Osteocyte (in vitro differentiated cells): ENCODE measurements at places on chromosomes 4 and X. TPM values are rescaled to one million over a fixed set of nuclear protein-coding genes. Genes with fewer than 3 reads are reported as not detected.

DNA sequence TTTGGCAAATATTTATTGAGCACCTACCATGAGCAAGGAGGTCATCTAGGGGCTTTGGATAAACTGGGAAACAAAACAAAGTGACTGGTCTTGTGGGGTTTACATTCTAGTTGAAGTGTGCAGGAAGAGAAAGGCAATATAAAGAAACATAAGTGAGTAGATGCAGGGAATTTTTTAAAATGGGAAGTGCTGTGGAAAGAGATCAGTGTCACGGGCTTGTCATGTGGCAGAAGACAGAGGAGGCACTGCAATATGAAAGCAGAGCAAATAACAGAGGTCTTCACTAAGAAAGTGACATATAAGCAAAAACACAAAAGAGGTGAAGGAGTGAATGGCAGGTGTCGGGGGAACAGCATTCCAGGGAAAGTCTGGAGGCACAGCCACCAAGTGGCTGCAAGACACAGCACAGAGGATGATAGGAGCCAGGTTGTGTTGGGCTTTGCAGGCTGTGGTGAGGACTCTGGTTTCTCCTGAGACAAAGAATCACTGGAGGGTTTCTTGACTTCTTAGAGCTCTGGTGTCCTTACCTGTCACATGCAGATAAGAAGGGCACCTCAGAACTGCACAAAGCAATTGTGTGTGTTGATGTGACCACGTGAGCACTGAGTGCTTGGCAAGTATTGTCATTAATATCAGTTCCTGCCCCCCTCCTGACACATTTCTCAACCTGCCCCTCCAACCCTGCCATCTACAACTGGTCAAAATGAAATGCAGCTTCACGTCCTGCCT lies 143.5 kb downstream of the TSPAN5 start:
- H3K27me3 ChIP-seq: no peaks in the 10 kb centered on the region
- no peaks in the 10 kb centered on the region for H3K36me3 ChIP-seq
- DNase-seq: no peak
- H3K4me1 ChIP-seq: peaks cover 85% of the 10 kb centered on the region

GRCh38 chrX:122869171-122869570 lies 314.9 kb upstream of the GRIA3 start:
- no peak overlapping the region for H3K27ac ChIP-seq
- no peak overlapping the region for H3K4me3 ChIP-seq
- peaks cover 4% of the 10 kb centered on the region for H3K4me1 ChIP-seq
- DNase-seq: no peak

DNA sequence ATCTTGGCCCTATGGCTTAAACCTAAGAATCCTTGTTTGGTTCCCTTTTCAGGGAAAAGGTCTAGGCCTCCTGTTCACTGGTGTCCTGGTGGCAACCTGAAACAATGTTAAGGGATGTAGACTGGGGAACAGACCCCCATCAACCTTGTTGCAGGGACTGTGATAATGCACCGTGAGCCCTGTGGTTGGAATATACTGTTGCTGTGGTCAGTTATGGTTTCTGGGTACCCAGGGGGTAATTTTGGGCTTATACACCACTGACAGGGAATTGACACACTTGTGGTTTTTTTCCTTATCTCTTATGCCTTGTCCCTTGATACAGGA lies 64.0 kb upstream of the WDR1 start:
- DNase-seq: no peak
- H3K27me3 ChIP-seq: peaks cover 2% of the 10 kb centered on the region
- H3K4me3 ChIP-seq: no peak overlapping the region
- H3K4me1 ChIP-seq: no peaks in the 10 kb centered on the region

GRCh38 chr4:8768357-8768999 lies 103.2 kb downstream of the HMX1 start:
- H3K36me3 ChIP-seq: no peaks in the 10 kb centered on the region
- no peak overlapping the region for H3K4me3 ChIP-seq
- no peak overlapping the region for H3K27ac ChIP-seq
- no peaks in the 10 kb centered on the region for H3K4me1 ChIP-seq
- H3K27me3 ChIP-seq: peaks cover 4% of the 10 kb centered on the region

DNA sequence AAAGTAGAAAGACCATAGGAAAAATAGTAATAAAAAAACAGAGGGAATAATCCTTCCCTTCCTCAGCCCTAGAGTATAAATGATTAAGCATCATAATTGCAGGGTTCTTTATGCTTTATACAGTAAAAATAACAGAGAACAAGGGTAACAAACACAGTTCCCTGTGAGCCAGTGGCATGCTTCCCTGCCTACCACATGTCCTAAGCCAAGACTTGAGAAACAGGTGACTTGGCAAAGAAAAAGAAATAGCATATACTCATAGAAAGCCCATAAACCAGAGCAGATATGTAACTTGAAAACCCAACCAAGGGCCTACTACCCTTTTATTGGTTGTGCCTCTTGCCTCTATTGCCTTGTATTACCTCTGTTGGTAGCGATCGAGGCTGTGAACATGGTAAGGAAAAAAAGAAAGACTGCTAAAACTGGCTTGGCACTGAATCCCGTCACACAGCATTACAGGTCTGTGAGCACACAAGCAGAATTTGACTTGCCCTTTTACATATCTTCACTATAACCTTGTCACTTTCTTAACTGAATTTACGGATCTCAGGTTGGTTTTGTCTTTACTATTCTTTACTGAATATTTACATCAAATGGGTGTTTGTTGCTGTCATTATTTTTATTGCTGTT lies 30.9 kb upstream of the MYOZ2 start:
- no peak for DNase-seq
- H3K4me3 ChIP-seq: no peak overlapping the region
- H3K27me3 ChIP-seq: no peaks in the 10 kb centered on the region
- H3K36me3 ChIP-seq: no peaks in the 10 kb centered on the region
- peaks cover 23% of the 10 kb centered on the region for H3K4me1 ChIP-seq
- H3K27ac ChIP-seq: no peak overlapping the region

MAB21L2 gene
- total RNA-seq: 67.2 and 72.1 TPM in 2 replicates

CPEB2 gene
- total RNA-seq: 60.0 and 65.7 TPM in 2 replicates
